Hepatocyte (in vitro differentiated cells): ENCODE measurements at places on chromosomes 2 and 18.

DNA sequence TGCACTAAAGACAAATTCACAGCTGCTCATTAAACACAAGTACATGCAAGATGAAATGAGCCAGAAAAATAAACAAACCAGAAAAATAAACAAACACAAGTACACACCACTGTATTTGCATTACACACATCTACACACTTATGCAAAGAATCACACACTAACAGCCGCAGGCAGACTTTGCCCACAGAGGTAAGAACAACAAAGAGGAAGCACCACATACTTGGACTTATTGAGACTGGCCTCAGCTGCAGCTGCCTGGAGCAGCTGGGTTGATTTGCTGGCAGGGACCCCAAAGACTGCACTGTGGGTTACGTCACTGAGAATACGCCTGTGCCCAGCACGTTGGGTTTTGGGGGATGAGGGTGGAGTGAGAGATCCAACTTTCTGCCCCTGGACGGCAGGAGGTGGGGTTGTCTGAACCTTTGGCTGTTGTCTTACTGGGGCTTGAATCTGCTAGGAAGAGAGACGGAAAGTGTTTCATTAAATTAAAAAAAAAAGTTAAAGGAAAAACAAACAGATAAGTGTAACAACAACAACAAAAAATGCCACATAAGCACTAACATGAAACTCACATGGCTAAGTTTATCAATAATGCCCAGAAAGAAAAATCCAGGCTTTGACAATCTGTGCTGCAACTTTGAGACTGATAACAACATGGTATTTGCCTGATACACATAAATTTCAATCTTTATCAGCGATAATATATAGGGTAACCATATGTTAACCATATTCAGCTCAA lies 71.9 kb upstream of the NFU1 start:
- no peaks in the 10 kb centered on the region for H3K4me1 ChIP-seq
- H3K27ac ChIP-seq: no peak overlapping the region
- H3K4me3 ChIP-seq: no peak overlapping the region
- H3K27me3 ChIP-seq: no peaks in the 10 kb centered on the region
- no peaks in the 10 kb centered on the region for H3K36me3 ChIP-seq

DNA sequence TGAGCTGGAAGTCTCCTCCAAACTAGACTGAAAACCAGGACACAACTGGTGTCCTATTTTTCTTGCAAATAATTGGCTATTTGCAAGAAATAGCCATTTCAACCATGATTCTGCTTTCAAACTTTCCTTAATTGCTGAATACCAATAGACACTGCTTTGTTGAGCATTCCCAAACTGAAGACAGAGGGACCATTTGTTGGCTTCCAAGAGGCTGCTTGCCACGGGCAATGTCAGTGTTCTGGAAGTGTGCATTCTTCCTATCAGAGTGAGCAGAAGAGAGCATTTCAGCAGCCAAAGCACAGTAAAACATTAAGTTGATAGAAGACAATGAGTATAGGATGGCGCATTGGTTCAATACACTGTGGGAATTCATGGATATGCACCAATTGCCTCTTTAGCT lies 360.5 kb upstream of the RGPD4 start:
- H3K27me3 ChIP-seq: no peaks in the 10 kb centered on the region
- DNase-seq: no peak
- no peak overlapping the region for H3K4me3 ChIP-seq
- no peak overlapping the region for H3K27ac ChIP-seq

DNA sequence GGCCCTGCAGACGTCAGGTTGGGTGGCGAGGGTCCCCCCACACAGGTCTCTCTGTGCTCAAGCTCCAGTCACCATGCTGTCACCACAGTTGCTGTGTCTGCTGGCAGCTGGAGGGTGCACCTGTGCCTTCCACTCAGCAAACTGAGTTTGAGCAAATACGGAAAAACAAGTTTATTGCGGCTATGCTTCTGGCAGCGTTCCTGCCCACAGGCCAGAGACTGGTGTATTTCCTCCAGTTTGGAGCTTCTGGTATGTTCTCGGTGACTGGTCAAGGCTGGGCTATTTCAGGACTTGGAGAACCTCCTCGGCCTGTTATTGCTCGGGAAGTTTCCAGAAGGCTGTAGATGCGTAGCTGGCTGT lies 132.6 kb downstream of the SEPTIN10 start:
- no peaks in the 10 kb centered on the region for H3K36me3 ChIP-seq
- H3K27ac ChIP-seq: no peak overlapping the region
- H3K4me3 ChIP-seq: no peak overlapping the region
- no peaks in the 10 kb centered on the region for H3K27me3 ChIP-seq

GRCh38 chr2:24343225-24343882 lies 17.0 kb downstream of the ITSN2 start:
- no peak for DNase-seq
- no peaks in the 10 kb centered on the region for H3K36me3 ChIP-seq
- no peak overlapping the region for H3K4me3 ChIP-seq
- no peak overlapping the region for H3K27ac ChIP-seq
- no peaks in the 10 kb centered on the region for H3K27me3 ChIP-seq

GRCh38 chr2:50765146-50765545 lies 266.8 kb downstream of the NRXN1 start:
- no peaks in the 10 kb centered on the region for H3K27me3 ChIP-seq
- H3K36me3 ChIP-seq: no peaks in the 10 kb centered on the region
- H3K27ac ChIP-seq: no peak overlapping the region
- DNase-seq: no peak

- H3K4me3 ChIP-seq: no peak overlapping the region
- no peaks in the 10 kb centered on the region for H3K36me3 ChIP-seq
- no peak overlapping the region for H3K27ac ChIP-seq
- H3K4me1 ChIP-seq: no peaks in the 10 kb centered on the region
- DNase-seq: no peak
Measured at GRCh38 chr18:60981682-60982328, 351.4 kb upstream of the CDH20 start.
